Effector CD8-positive, alpha-beta T cell (primary cell): ENCODE measurements at places on chromosomes 12 and 14.

GRCh38 chr12:121087467-121088194 is 45.0 kb upstream of the P2RX7 start:
- DNase-seq, result no peak

- peak; percentile 2 for DNase-seq
These were observed 297.5 kb downstream of the RPAP3 start for GRCh38 chr12:47408171-47408871.

DNA sequence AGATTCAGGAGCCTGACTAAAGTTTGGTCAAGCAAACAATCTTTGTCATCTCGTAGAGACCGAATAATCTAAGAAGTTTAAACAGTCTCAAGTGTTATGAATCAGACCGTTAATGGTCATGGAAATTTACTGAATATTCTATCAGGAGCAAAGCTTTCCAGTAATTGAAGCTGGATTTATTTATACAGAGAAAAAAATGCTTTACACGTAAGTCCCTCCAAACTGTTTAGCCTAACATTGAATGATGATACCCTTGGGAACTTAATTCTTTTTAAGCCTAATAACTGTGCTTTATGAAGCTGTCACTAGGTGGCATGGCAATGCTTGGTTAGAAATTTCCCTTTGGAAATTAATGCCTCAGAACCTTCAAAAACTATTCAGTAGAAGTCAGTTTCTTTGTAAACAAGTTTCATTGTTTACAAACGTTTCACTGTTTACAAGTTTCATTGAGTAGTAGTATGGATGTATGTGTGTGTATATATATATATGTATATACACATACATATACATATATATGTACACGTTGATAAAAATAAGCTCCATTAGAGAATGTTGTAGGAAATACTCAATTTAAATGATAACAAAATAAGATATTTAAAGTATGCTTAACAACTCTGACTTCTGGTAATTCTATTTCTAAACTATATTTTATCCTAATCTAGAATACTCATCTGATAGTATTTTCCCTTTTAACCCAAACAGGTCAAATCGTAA is 32.1 kb downstream of the DEPDC4 start:
- DNase-seq, result no peak

DNA sequence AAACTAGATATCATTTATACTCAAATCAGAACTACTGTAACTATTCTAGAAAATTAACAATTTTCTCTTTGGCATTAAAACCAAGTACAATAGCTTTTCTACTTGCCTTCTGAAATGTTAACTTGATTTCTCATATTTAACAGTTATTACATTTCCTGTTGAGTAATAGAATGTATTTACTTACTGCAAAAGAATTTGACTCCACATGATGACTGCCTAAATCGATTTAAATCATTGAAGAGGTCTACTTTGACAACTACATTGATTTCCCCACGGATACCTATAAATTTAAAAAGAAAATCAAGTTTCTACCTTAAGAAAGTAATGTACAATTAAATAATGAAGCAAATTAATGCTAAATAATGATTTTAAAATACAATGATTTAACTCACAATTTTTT is 18.9 kb downstream of the C2CD5 start:
- no peak for DNase-seq
